ENCODE measurements at places on chromosomes 1 and 21.

DNA sequence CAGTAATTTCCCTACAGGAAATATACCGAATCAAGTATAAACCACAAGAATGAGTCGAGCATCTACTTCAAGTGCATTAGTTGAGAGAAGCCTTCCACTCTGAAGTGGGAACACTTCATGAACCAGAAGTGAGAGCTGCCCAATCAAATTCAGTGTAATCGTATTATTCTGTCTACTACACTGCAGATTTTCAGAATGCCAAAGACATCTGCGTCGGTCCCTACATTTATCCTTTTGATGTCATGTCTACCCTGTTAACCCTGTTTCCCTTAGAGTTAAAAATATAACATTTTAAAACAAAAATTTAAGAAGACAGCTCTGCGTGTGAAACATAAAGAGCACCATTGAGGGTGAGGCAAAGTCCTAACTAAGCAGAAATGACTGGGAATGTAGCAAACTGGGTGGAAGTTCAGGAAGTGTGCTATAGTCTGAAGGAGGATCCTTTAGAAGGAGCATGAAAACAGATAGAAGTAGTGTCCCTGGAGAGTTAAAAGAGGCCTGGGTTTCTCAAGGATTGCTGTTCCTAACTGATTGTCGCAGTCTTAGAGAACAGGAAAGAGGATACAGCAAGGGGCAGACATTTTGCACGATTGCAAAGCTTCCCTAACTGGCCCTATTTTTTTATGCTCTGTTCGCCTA lies 291.2 kb downstream of the PTPRC start:
- peak; percentile 58 for DNase-seq

DNA sequence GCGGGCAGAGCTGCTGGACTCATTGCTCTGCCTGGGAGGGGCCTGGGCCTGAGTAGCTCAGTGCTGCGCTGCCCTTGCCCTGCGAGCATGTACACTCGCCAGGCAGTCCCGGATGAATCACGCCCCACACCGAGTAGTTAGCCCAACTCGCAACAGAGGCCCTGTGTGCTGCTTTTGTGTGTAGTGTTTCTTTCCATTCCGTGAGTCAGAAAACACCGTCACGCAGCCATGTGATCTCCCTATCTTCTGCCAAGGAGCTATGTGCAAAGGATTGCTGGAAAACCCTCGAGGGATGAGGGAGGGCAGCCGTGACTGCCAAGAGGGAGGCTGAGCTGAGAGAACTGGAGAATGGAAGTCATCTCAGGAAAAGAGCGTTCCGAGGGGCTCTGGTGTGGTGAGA lies 37.3 kb downstream of the NENF start:
- DNase-seq, result peak; percentile 97

GRCh38 chr1:147052677-147053076 lies 114.6 kb downstream of the NBPF12 start:
- DNase-seq, result no peak

DNA sequence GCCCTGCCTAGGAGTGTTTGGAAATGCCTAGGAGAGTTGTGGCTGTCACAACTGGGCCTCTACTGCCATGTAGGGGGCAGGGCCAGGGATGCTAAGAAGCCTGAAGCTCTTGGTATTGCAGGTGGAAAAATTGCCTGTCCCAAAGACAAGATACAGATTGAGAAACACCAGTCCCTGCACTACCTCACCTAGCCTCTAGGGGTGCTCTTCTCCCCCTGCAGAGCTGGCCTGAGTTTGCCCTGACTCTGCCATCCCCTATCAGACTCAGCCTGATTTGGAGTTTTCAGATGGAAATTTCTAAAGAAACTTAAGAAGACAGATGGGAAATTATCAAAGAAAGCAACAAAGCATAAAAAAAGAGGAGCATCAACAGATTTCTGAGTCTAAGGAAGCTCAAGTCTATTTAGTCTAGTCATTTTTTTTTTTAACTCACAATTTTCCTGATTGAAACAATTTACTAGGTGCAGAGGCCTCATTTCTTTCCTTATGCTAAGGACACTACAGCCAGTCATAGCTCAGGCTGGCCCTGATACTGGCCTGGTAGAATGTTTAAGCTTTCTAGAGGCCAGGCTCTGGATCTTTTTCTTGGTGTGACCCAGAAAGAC lies 61.4 kb upstream of the LRRN2 start:
- peak; percentile 42 for DNase-seq

- DNase-seq, result no peak
Observed at GRCh38 chr1:43004587-43005459, 46.2 kb upstream of the SLC2A1 start.

- DNase-seq, result no peak
Observed at GRCh38 chr1:159993911-159994310, 37.9 kb downstream of the PIGM start.

GRCh38 chr1:12386130-12386529 lies 156.3 kb downstream of the VPS13D start:
- no peak for DNase-seq

- DNase-seq, result no peak
Observed at GRCh38 chr1:21001042-21001441, 175.7 kb downstream of the EIF4G3 start.

DNA sequence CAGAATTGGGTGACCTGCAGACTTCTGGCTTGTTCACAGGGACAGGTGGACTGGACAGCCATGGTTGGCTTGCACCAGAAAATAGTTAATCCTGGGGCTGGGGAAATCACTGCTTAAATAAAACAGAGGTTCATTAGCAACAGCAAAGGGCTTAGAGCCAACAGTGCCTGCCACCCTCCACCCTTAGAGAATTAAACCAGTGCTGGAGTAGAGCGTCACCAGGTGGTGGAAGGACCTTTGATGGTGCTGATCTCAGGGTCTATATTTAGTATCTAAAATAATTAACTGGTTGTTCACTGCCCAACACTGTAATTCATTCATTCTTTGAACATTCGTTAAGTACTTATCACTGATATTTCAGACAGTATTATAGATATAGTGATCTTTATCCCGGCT lies 34.7 kb upstream of the PDE9A start:
- DNase-seq, result no peak

- DNase-seq, result peak; percentile 34
Observed at GRCh38 chr1:9792156-9793042, 31.4 kb downstream of the CLSTN1 start.

GRCh38 chr1:161379071-161379470 lies 11.4 kb upstream of the CFAP126 start:
- DNase-seq, result no peak

DNA sequence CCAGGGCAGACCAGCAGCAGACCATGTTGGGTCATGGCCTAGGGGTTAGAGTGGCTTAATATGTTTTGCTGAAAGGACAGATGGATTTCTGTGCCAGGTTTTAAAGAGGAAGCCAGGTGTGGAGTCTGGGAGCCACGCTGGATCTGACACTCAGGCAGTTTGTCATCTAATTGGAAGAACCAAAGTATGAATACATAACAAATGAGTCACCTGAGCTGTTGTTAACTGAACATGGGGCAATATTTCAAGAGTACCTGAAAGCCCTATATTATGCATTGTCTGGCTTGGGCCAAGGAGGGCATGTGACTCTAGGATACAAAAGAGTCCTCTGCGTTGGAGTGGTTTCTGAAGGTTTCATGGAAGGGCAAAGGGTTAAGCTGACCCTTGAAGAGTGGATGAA lies 70.6 kb downstream of the LMO4 start:
- no peak for DNase-seq

- DNase-seq, result no peak
Observed at GRCh38 chr1:73765551-73766233, 432.3 kb downstream of the LRRIQ3 start.

DNA sequence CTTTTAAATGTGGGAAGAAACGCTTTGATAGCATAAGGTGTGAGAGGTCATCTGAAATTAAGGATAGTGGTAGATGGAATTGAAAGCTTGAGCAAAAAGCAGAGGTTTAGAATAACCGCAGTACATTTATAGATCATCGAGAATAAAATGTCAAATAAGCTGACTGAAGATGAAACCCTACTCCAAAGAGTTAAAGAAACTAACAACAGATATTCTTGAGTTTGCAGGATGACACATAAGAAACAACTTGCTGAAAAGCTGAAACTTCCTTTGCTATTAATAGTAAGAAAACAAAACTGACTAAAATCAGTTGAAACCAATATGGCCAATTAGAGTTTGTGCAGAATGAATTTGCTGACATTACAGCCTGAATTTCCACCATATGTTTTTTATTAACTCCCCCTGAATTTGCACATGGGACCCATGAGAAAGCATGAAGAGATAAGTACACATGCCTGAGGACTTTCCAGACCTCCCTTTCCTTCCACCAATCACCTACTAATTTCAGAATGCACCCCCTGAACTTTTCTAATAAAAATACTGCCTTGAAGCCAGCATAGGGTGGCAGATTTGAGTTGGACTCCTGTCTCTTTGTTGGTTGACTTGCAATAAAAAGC lies 1.7 kb upstream of the C1orf185 start:
- no peak for DNase-seq

DNA sequence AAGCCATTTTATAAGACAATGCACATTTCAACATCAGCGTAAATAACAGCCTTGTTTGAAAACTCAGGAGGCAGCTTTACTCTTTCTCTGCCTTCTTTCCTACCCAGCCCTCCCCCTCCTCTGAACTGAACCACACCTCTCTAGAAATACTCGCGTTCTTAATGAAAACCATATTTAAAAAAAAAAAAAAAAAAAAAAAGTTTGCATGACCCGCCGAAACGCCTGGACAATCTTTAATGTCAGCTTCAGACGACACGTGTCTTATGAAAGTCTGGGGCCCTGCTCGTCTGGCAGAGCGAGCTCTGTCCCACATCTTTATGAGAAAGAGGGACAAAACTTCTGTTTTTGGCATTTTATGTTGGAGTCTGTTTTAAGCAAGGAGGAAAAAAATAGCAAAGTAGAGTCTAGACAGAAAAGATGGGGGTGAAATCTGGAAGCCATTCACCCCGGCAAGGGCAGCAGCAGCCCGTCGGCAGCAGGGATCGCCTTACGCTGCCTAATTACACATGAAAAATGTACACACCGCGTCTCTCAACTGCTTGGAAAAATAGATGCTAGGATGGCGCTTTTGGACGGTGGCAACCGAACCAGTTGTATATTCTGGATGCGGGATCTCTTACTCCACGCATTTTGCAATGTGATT lies 130.4 kb upstream of the ETS2 start:
- no peak for DNase-seq

- peak; percentile 6 for DNase-seq
Observed at GRCh38 chr1:206032380-206033140, 8.9 kb upstream of the CTSE start.

- no peak for DNase-seq
Observed at GRCh38 chr1:201264554-201264953, 18.8 kb upstream of the PKP1 start.

DNA sequence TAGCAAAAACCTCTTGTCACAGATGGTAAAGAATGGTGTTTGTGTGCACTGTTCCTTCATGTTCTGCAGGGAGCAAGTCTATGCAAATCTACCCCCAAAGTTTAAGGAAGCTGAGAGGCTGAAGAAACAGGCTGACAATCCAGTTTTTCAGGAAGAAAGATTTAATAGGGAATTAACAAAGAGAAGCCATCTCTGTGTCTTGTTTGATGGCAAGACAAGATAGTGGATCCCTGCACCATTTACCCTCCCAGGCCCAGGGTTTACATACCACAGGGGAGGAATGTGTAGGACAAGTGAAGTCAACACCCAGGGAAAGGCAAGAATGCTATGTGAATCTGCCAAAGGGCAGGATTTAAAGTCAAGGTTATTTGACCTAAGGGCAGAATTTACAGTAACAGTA lies 48.1 kb upstream of the FNBP1L start:
- DNase-seq, result no peak

- DNase-seq, result no peak
Observed at GRCh38 chr1:109751531-109752260, 10.9 kb upstream of the GSTM3 start.

DNA sequence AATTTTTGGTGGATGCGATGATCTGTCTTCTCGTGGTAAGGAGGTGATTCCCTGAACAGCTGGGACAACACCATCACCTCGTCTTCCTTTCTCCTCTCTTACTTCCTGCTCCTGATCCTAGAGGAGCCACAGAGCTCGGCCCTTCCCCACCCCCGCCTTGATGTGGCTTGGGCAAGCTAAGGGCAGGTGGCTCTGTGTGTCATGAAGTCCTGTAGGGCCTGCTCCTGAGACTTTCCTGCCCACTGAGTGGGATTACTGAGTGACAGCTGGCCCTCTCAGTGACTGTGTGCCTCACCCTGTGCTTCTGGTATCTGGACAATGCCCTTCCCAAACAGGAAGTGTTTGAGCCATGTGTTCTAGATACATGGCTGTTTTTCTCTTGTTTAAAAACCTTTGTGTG lies 153.0 kb downstream of the KCNJ6 start:
- DNase-seq, result no peak

GRCh38 chr1:36359911-36360550 lies 25.7 kb downstream of the STK40 start:
- DNase-seq, result no peak

- no peak for DNase-seq
Observed at GRCh38 chr1:61130338-61131000, 48.1 kb downstream of the NFIA start.

GRCh38 chr1:25621876-25622275 lies 5.3 kb downstream of the MAN1C1 start:
- no peak for DNase-seq

GRCh38 chr1:18631496-18632217 lies 1.0 kb downstream of the PAX7 start:
- DNase-seq, result no peak

- DNase-seq, result no peak
Observed at GRCh38 chr1:110364221-110364620, 25.0 kb downstream of the RBM15 start.

DNA sequence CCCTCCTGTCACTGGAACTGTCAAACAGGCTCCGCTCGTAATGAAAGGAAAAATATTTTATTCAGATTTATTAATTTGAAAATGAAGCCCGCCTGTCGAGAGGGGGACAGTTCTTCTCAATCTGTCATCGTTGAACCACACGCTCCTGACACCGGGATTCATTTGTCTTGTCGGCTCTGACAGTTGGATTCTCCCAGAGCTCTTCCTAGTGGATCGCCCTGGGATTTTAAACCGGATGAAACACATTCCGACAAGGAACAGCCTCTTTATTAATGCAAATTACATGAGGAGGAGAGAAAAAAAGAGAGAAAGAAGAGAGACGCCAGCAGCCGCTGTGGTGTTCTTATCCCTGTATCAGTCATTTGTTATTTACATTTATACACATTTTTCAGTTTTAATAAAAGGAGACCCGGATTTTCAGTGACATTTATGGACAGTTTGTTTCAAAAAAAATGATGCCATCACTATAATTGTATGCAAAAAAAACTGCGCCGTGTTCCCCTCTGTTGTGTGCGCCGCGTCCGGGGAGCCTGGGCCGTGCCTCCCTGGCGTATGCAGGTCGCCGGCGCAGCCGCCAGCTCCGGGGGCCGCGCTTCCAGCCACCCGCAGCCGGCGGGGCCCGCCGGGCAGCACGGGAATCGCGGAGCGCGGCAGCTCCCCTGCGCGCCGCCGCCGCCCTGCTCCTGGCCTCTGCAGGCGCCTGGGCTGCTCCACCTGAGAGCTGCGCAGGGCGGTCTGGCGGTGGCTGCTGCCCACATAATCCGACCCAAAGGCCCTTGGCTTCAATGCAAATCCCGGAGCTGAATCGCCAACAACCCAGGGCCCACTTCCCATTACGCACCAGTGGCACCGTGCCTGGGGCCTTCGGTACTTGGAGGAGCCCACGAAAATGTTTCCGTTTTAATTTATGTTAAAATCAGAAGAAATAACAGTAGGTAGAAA lies 237.9 kb upstream of the PBX1 start:
- DNase-seq, result peak; percentile 41

GRCh38 chr1:29629814-29630516 lies 393.6 kb downstream of the PTPRU start:
- no peak for DNase-seq
